ENCODE measurements at places on chromosomes 1 and 21.

GRCh38 chr1:76862447-76862846, 4.8 kb upstream of the ST6GALNAC5 start:
- no peak for DNase-seq

GRCh38 chr1:49104575-49104974, 327.9 kb upstream of the BEND5 start:
- DNase-seq: no peak

- DNase-seq: no peak
Measured at GRCh38 chr1:160710517-160711252, 937 bp downstream of the CD48 start.

GRCh38 chr1:112689842-112690237, 15.4 kb downstream of the MOV10 start:
- no peak for DNase-seq

GRCh38 chr1:58815686-58816071, 31.8 kb upstream of the JUN start:
- DNase-seq: peak; percentile 44

DNA sequence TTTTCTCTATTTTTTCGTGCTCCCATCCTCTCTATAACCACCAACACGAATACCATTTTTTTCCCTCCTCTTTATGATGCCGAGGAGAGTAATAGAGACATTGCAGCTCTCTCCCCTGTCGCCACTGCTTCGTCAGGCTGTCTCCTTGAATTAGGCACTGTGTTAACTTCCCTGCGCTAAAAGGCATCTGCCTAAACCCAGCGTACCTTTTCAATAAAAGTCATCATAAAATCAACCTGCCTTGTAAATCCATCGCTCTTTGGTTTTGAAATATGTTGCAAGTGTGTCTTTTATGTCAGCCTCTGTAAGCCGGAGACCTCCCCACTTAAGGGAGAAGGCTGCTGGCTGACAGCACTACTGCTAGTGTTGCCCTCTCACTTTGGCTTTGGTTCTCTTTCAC, 8.7 kb downstream of the RNF220 start:
- no peak for DNase-seq

GRCh38 chr21:32414579-32415358, 2.3 kb downstream of the EVA1C start:
- peak; percentile 24 for DNase-seq

DNA sequence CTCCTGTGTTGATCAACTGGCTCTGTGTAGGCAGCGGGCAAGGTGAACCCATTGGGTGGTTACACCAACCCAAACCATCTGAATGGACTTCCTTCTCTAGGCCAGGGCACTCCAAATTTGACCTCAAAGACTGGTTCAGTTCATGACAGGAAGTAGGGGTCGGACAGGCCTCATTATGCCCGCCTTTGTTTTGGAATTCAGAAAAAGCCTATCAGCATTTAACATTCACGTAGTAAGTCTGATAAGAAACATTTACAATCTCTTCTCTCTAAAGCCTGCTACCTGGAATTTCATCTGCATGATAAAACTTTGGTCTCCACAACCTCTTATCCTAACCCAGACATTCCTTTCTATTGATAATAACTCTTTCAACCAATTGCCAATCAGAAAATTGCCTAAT, 97.1 kb upstream of the ETV3 start:
- no peak for DNase-seq
